ENCODE measurements at places on chromosomes 1 and 21.

GRCh38 chr1:97427371-97427770 is 493.5 kb downstream of the DPYD start:
- DNase-seq: no peak

GRCh38 chr1:10965546-10966226 is 46.8 kb upstream of the TARDBP start:
- no peak for DNase-seq

DNA sequence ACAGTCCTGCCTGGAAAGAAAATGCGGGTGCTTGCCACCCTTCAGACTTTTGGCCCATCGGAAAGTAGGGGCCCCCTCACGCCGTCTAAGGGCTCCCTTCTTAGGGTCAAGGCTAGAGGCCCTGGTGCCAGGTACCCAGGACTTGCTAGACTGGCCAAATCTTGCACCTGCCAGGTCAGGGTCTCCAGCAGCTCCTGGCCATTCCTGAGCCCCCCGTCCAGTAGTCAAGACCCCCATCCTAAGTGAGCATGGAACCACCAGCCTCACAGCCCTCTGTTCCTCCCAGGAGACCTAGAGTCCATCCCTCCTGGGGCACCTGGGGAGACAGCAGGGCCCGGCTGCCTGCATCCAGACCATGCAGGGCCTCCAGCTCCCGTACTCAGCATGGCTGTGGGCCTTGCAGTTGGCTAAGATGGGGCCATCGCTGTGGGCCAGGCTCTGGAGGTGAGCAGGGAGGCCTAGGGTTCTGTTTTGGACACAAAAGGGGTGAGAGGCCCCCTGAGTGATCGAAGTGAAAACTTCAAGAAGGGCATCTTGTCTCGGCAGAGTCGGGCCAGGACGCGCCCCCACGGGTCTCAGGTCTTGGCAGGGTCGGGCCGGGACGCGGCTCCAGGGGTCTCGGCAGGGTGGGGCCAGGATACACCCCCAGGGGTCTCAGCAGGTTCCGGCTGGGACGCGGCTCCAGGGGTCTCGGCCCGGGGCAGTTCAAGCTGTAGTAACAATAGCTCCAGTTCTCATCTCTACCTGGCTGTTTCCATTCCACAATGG is 5.9 kb downstream of the FNDC10 start:
- no peak for DNase-seq

- DNase-seq: no peak
These were observed 834.3 kb downstream of the KCNT2 start for GRCh38 chr1:195773931-195774330.

Measured in hippocampal formation (tissue), 2 donors.